Right atrium auricular region (tissue), 2 donors: ENCODE measurements at places on chromosomes 13 and 19.
A peak's percentile ranks its signal among the peaks of the same experiment; 100 is the strongest.

DNA sequence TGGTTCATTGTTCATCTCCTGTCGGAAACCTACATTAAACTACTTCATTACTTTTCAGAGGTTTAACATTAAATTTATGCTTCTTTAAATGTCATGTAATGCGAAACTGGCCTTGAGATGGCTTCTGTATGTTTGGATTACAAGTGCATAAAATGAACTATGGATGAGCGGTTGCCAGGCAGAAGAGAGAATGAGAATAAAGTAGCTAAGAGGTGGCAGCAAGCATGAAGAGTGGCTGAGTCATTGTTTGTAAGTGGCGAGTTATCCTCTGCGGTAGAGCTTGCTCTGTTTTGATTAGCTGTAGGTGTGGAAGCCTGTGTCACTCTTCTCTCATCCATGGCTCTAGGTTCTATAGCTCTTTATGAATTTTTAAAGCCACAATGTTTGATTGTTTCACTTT lies 1139.6 kb upstream of the PCDH9 start:
- no peak for DNase-seq

- no peak for DNase-seq
Measured at GRCh38 chr19:11504502-11505031, 1.1 kb downstream of the ZNF653 start.

DNA sequence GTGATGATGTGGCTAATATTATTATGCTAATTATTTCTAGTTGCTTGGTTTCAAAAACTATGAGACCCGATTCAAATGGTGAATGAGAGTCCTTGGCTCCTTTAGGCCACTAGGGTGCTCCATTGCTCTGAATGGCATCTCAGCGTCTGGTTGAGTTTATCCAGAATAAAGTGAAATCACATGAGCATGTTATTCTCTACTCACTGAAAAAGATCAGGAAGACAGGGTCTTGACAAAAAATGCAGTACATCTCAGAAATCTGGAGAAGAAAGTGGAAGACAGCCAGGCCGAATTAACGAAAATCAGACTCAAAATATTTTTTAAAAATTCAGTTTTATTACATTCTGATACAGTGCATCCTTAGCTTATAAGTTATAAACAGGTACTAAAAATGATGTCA lies 516.2 kb downstream of the MYO16 start:
- no peak for DNase-seq

GRCh38 chr13:95247171-95247570 lies 54.1 kb downstream of the ABCC4 start:
- DNase-seq: no peak

- DNase-seq: no peak
Measured at GRCh38 chr19:3292958-3293529, 68.6 kb downstream of the CELF5 start.

- no peak for DNase-seq
Measured at GRCh38 chr13:77300176-77301037, 26.5 kb downstream of the MYCBP2 start.

GRCh38 chr19:35648017-35648961 lies at the start of gene COX6B1:
COX6B1 (plus strand) TSS chr19:35648323; CDS start chr19:35651244, 2,921 bp downstream.
- DNase-seq: peak; percentile 97

- DNase-seq: no peak
Measured at GRCh38 chr13:102273111-102273510, 128.7 kb downstream of the FGF14 start.

DNA sequence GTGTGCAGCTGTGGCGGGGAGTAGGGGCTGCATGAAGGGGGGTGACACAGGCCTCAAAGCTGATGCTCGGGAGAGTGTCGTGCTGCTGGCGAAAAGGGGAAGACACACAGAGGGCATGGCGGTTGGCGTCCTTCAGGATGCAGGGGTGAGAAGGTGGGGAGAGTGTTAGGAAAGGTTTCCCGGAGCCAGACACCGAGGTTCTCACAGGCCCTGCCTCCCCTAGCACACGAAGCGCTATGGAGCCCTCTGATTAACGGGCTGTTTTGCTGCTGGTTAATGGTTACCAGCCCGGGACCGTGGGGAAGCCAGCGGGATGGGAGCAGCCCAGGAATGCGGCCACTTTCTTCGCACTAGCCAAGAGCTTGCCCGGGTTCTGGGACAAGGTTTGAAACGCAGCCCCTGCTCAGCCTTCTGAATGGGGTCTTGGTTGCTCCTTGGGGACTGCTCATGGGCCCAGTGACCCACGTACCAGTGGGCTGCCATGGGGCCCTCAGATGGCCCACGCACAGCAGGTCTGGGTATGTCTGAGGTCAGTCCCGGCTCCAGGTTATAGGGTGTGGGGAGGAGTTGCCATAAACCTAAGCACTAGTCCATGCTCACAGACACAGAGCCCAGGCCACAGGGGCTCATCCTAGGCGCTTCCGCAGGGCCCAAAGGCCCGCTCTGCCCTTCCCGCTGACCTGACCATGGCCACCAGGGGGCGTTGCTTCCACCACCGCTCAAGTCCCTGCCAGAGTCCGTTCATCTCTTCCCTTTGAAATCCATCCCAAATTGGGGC lies 31.3 kb upstream of the ISYNA1 start:
- peak; percentile 76 for DNase-seq

- no peak for DNase-seq
Measured at GRCh38 chr19:44621367-44621766, 8.0 kb downstream of the IGSF23 start.
